Progenitor cell of endocrine pancreas (in vitro differentiated cells): ENCODE measurements at places on chromosomes 4 and X.

DNA sequence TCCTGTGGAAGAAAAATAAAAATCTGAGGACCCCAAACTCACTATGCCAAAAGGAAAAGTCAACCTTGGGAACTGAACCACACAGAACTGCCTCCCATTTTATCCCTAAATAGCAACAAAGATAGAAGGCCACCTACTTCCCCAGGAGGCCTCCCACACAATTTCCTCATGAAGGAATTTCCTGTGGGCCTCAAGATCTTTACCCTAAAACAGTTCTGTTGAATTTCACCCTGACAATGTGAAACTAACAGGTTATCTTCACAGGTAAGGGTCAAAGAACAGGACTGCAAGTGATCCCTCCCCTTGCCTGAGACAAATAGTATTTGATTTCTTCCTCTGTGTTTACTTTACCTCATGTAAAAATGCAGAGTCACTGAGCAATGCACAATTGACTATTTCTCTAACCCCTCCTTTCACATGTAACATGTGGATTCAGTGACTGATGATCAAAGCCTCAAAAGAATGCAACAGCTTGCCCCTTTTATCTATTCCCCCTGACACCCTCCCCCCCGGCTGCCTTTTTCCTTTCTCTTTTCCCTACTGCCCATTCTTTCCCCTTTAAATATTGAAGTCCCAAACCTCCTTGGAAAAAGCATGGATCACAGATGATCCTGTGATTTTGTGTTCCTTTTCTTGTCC lies 33.3 kb downstream of the MEPE start:
- no peak for DNase-seq

- DNase-seq: no peak
Measured at GRCh38 chrX:122666601-122667000, 517.5 kb upstream of the GRIA3 start.

GRCh38 chr4:142353149-142353738 lies 492.9 kb downstream of the INPP4B start:
- DNase-seq: no peak

GRCh38 chr4:145168581-145169187 lies 11.7 kb downstream of the OTUD4 start:
- no peak for DNase-seq

GRCh38 chr4:146023334-146023967 lies 84.8 kb upstream of the ZNF827 start:
- DNase-seq: no peak

DNA sequence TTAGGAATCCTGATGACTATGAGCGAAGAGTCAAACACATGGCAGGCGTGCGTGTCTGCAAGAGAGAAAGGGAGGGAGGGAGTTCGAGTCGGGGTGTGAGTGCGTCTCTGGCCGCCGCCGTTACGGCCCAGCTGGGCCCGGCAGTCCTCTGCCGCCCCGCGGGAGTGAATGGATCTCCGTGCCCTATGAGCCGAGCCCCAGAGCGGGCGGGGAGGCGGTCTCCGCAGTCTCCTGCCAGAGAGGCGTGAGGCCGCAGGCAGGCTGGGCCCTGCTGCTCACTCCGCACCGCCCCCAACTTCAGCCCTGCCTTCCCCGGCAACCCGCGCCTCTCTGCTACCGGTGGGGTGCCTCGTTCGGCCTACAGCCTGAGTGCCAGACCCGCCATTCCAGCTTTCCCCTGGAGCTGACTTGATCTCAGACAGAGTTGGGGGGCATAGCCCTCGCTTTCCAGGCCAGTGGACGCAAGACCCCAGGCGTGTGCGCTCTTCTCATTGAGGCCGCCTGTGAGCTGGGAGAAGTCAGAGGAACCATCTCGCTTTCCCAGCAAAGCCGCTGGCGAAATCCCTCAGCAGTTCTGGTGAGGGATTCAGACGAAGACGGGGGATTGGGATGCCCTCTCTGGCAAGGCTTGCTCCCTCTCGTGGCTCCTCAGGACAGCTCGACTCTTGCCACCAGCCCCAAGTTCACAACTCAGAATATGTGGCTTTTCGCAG lies 1.4 kb downstream of the SLC16A2 start:
- peak; percentile 23 for DNase-seq

- DNase-seq: no peak
Measured at GRCh38 chr4:7647186-7647585, 212.5 kb upstream of the PSAPL1 start.

GRCh38 chr4:83783215-83783614 lies 247.3 kb downstream of the GPAT3 start:
- no peak for DNase-seq

DNA sequence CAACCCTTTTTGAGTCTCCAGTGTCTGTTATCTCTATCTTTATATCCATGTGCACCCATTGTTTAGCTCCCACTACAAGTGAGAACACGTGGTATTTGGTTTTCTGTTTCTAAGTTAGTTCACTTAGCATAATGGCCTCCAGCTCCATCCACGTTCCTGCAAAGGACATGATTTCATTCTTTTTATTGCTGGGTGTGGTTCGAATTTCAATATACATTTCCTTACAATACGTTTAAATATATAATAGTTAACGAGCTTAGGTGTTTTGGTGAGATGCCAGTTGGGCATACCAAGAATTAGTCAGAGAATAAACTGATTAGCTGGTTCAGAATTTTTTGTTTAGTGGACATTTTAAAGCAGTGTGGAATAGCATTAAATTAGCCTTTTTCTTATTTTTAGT lies 196.7 kb downstream of the CFAP47 start:
- no peak for DNase-seq

GRCh38 chr4:115923152-115923551 lies 809.7 kb upstream of the NDST4 start:
- DNase-seq: no peak

- no peak for DNase-seq
Measured at GRCh38 chr4:144189121-144189520, 48.6 kb upstream of the GYPA start.

DNA sequence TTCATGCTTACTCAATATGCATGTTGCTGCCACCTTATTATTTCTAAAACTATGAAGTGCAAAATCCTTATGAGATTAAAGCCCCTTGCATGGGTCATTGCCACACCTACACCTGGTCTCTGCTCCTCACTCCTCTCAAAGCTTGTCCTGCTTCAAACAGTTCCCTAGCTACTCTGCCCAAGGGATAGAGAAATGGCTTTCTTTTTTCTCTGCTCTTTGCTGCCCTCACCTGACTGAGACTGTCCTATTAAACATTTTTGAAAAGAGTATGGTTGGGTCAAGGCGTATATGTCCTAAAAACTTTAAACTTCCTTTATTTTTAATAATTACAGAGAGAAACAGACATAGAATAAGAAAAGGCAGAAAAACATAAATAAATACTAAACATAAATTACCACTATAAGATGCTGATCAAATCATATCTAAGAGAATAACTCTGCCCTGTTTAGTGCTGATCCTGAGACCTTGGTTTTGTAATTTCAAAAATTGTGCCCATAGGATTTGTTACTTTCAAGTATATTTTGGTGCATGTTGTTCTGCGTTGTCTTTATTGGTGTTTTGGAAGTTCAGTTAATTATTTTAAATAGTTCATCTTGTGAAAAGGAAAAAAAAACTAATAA lies 704.9 kb upstream of the PABPC4L start:
- no peak for DNase-seq

DNA sequence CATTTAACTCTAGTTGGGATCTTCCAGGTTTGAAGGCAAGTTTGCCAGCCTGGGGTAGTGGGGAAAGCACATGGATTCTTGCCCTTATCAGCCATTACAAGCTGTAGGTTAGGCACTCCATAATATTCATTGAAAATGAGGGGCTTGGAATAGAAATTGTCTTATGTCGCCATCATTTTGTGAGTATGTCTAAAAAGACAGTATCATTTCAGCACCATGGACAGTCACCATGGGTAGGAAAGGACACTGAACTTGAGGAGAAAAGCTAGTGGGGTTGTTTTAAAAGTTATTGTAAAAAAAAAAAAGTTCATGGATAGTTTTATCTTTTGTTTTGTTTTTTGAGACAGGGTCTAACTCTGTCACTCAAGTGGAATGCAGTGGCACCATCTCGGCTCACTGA lies 356.1 kb downstream of the HNRNPD start:
- no peak for DNase-seq

GRCh38 chrX:34849371-34849770 lies 93.2 kb upstream of the FAM47B start:
- no peak for DNase-seq

- DNase-seq: no peak
Measured at GRCh38 chr4:42641656-42642055, 15.2 kb downstream of the ATP8A1 start.

GRCh38 chr4:124060261-124060918 lies 652.1 kb downstream of the ANKRD50 start:
- no peak for DNase-seq

DNA sequence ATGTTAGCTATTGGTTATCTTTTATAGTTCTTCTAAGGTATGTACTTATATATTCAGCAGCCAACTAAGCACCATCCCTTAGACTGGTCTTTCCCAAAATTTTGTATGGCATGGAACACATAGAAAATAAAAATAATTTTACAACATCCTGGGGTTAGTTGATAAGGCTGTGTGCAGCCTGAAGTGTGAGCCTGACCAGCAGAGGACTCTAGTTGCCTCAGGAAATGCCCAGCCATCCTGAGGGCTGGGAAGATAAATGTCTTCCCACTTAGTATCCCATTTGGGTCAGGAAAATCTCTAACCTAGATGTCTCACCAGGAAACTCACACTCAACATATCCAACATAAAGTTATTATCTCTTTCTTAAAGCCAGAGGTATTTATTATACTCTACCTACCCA lies 251.4 kb upstream of the POF1B start:
- no peak for DNase-seq

- DNase-seq: no peak
Measured at GRCh38 chr4:100083289-100083688, 107.0 kb downstream of the DDIT4L start.

GRCh38 chr4:158788516-158788915 lies 19.7 kb downstream of the FNIP2 start:
- DNase-seq: no peak

GRCh38 chr4:184890499-184890898 lies 64.7 kb upstream of the ACSL1 start:
- no peak for DNase-seq

- DNase-seq: no peak
Measured at GRCh38 chr4:185322803-185323202, 72.9 kb downstream of the LRP2BP start.

- no peak for DNase-seq
Measured at GRCh38 chrX:40746521-40746920, 11.2 kb upstream of the MED14 start.

DNA sequence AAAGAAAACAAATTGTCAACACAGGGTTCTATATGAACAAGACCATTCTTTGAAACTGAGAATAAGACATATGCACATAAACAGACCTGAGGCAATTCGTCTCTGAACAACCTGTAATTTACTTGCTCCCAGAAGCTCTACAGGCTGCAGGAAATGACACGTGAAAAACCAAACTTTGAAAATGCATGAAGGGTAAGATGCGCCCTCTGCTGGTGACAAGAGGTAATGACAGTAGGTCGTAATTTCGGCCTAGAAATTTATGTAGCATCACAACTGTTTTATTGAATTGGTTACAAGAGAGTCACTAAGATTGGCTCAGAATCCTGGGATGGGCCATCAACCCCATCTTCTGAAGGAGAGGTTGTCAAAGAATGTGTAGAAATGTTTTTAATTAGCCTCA lies 276.5 kb downstream of the PPP4R3C start:
- no peak for DNase-seq

DNA sequence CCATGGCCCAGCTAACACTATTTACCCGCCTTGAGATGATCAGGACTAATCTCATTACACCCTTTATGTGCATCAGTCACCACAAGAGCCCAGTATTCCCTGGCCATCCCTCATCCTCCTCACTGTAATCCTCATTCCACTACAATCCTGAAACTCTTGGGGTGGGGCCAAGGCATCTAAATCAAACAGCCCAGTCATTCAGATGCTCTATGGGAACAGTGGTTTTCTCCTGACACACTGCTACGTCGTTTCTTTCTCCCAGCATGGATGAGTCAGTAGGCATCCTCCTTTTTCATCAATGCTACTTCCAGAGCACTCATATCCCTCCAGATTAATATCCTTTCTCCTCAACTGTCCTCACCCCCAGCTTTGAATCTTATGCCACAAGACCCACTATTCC lies 5.6 kb downstream of the SDAD1 start:
- no peak for DNase-seq

GRCh38 chr4:81609844-81610243 lies 138.1 kb upstream of the RASGEF1B start:
- DNase-seq: no peak

DNA sequence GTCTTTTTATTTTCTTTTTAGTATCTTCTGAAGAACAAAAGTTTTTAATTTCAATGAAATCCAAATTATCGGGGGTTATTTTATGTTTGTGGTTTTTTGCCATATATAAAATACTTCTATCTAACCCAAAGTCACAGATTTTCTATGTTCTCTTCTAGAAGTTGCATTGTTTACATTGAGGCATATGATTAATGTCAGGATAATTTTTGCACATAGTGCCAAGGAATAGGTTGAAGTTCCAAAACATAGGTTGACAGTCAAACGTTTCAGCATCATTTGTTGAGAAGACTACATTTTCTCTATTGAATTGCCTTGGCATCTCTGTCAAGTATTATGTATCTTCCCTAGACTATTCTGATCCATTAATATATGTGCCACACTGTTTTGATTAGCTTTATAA lies 64.5 kb downstream of the ANKRD17 start:
- DNase-seq: no peak

DNA sequence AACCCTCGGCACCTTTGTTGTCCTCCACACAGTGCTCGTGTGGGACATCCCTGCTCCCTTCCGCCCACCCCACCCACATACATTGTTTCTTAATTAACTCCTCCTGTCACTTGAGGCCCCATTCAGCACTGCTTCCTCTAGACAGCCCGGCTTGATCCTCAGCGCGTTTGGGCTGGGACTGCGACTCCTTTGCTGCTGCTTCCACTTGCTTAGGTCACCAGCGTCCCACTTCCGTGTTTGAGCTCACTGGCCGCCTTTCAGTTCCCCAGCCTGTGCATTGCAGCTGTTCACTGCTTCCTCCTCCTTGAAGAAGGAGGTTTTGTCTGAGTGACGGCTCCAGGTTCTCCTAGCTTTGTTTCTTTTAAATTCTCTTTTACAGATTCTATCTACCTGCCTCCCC lies 16.1 kb downstream of the RNF4 start:
- DNase-seq: no peak

DNA sequence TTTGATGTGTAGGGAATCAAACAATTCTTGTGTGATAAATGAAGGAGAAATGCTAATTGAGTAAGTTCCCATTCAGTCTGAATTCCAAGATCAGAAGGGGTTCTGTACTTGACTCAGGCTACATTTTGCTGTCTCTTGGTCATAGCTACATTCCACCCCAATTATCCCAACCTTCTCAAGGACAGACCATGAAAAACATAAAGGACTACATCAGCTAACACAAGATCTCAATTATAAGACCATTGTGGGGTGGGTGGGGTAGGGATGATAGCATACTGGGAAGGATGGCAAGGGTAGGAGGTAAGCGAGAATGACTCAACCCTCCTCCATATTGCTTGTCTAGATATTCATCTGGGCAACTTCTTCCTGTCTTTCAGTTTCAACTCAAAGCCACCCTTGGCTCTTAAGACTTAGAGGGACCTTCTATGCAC lies 87.4 kb upstream of the ETNPPL start:
- DNase-seq: no peak

- no peak for DNase-seq
Measured at GRCh38 chr4:118981171-118981838, 92.7 kb downstream of the SYNPO2 start.

- DNase-seq: no peak
Measured at GRCh38 chrX:64218023-64218422, 12.4 kb downstream of the ASB12 start.

GRCh38 chr4:56656346-56656643 lies 24.8 kb downstream of the HOPX start:
- no peak for DNase-seq

GRCh38 chr4:113760795-113761619 lies 531 bp downstream of the CAMK2D start:
- peak; percentile 60 for DNase-seq
